Activated T-cell treated with anti-CD3 and anti-CD28 coated beads for 48 hours (primary cell): ENCODE measurements at places on chromosomes 1 and 21.

DNA sequence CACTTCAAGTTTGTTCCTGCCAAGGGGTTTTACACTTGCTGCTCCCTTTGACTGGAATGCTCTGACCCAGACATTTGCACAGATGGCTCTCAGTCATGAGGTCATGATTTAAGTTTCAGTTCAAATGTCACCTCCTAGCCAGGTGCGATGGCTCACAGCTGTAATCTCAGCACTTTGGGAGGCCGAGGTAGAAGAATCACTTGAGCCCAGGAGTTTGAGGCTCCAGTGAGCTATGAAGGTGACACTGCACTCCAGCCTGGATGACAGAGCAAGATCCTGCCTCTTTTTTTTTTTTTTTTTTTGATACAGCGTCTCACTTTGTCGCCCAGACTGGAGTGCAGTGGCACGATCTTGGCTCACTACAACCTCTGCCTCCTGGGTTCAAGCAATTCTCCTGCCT is 4.5 kb upstream of the ZMYM4 start:
- DNase-seq = no peak

DNA sequence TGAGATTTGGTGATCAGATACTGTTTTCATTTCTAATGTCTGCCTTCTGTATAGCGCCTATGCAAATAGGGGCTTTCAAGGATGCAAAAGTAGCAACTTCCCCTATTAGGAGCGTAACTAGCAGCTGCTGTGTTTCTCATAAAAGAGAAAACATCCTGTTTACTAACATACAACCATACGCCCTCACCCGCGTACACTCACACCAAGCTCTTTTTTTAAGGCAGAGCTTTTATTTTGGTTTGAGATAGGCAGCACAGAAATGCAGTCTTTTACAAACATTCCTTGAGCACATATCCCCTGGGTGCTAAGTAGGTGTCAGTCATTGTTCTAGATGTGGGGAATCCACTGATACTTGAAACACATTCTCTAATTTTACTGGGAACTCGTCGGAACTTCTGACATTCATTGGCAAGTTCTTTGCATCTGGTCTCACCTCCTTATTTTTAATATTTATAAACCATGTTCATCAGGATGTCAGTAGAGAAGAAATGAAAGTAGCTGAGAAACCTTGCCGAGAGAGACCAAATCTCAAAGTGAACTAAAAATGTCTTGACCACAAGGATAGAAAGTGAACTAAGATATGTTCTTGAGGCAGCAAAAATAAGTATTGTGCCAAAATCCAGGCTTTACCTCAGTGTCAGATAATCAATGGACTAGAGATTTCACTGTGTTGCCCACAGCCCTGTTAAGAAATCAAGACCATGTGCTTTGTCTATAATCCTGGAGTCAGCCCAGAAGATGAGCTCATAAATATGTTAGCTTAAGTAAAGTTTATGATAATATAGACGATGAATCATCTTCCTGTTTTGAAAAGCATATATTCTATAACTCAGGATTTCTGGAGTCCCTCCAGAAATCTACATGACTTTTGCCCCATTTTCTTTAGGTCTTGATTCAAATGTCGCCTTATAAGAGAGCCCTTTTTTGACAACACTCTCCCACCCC is 350.9 kb downstream of the ST6GALNAC3 start:
- no peak for DNase-seq

DNA sequence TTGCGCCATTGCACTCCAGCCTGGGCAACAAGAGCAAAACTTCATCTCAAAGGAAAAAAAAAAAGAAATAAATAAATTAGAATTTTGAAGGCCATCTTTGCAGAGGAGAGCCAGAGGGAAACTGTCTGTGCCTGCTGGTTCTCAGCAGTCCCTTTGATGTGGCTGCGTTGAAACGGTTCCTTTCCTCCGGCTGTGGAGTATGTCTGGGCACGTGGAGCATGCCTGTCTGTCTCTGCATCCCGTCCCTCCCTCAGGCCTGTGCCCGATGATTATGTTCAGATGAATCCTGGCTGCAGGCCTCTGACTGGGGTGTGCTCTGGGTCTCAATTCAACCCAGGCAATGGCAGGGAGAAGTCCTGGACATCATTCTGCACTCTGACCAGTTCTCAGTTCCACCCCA is 33.4 kb downstream of the KIAA1614 start:
- DNase-seq = no peak

GRCh38 chr1:17542645-17543044 is 3.1 kb downstream of the ARHGEF10L start:
- no peak for DNase-seq

GRCh38 chr1:69070660-69071373 is 496.9 kb upstream of the LRRC7 start:
- no peak for DNase-seq

GRCh38 chr1:207933205-207933800 is 22.4 kb upstream of the CD34 start:
- no peak for DNase-seq

DNA sequence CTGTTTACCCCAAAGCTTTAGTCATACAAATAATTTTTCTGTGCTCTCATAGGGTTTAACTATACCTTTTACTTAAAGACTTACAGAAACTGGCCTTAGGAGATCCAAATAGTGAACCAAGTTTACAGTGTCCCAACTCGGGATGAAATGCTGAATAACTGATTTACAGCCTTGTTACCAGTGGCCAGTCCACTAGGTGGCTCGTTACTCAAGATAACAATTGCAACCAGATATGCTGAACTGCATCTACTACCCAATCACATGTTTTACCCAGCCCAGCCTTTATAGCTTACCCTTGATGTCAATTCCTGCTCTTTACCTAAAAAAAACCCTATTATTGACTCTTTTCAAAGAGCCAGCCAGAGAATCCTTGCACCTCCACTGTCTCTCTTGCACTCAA is 1148.8 kb upstream of the ADGRL4 start:
- DNase-seq = no peak

- no peak for DNase-seq
Observed at GRCh38 chr1:218636548-218636947, 291.4 kb downstream of the TGFB2 start.

- no peak for DNase-seq
Observed at GRCh38 chr1:41766546-41766945, 152.2 kb downstream of the HIVEP3 start.

- no peak for DNase-seq
Observed at GRCh38 chr1:3055051-3055450, 14.0 kb upstream of the PRDM16 start.

GRCh38 chr1:70487910-70488665 is 77.0 kb downstream of the CTH start:
- no peak for DNase-seq

DNA sequence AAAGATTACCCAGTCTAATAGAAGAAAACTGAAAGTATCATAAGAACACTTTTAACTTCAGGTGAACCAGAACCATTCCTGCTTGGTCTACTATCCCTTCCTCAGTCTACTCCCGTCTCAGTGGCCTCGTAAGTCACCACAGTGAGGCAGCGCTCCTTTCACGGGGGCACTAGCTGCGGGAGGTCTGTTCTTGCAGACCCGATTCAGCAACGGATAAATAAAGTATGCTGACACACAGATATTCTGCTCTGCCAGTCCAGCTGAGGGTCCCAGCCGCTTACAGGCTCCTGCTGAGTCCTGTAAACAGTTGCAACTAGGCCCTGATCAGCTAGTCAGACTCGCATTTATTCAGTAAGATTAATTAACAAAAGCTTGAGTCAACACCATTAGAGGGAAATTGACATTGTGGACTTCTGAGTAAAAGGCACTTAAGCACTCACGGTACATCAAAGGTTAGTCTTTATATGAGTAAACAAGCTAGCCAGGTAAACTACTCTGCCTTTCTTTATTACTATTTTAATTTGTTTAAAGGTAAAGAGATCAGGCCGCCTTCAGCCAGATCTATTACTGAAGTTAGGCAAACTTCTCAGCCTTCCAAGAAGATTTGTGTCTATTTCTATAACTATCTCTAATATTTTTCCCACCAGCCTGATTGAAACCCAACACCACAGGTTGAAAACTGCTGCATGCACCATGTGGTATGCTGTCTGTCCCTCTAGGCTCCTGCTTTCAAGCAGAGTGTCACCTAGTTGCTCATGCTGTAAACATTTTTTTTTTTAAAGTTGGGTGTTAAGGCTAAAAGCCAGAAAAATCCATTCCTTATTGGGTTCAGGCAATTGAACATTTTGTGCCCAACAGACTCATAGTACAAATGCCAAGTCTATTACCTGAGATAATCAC is 87.7 kb downstream of the INTS7 start:
- DNase-seq = no peak

- no peak for DNase-seq
Observed at GRCh38 chr1:196148367-196148970, 459.8 kb downstream of the KCNT2 start.

- peak; percentile 75 for DNase-seq
Observed at GRCh38 chr1:151311589-151312331, 15.5 kb downstream of the PI4KB start.

DNA sequence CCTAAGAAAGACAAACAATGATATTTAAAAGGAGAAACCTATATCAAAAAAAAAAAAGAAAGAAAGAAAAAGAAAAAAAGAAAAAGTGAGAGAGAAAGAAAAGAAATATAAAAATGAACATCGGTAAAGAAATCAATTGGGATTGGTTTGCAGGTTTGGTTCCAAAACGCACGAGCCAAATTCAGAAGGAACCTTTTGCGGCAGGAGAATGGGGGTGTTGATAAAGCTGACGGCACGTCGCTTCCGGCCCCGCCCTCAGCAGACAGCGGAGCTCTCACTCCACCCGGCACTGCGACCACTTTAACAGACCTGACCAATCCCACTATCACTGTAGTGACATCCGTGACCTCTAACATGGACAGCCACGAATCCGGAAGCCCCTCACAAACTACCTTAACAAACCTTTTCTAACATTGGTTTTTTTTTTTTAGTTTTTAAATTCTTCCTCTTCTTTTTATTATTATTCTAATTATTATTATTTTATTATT is 11.7 kb downstream of the LHX9 start:
- no peak for DNase-seq

DNA sequence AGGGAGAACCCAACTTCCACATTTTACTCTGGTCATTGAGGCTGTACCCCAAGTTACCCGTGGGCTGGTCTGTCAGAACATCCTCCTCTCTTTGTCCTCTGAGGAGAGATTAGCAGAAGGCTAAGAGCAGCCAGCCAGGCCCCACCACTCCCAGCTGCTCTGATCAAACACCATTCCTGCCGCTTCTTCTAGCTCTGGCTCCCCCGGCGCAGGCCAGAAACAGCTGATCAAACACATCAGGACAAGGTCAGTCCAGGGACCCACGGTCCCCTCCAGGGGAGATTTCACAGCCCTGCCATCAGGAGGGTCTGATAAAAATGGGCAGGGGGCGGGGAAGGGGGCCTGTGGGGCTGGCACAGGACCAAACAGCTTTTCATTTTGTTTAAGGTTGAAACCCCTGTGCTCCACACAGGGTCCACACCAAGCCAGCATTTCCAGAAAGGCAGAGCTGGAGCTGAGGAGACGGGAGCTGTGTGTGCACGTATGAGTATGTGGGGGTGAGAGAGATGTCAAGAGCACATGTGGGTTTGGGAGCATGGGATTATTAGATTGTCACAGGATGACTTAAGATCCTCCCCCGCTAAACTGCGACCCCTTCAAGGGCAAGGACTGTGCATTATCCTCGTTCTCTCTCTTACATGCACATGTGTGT is 29.9 kb upstream of the EPHA8 start:
- DNase-seq = no peak

GRCh38 chr1:58778385-58779000 is 5.4 kb downstream of the JUN start:
- no peak for DNase-seq

- DNase-seq = no peak
Observed at GRCh38 chr1:72375226-72375625, 92.9 kb upstream of the NEGR1 start.

GRCh38 chr1:74943046-74943445 is 191.1 kb upstream of the LHX8 start:
- no peak for DNase-seq

GRCh38 chr1:162856260-162856659 is 4.7 kb downstream of the CCDC190 start:
- no peak for DNase-seq

- no peak for DNase-seq
Observed at GRCh38 chr1:37892151-37893047, 33.0 kb upstream of the MTF1 start.

- no peak for DNase-seq
Observed at GRCh38 chr1:88973520-88974137, 18.8 kb downstream of the KYAT3 start.

DNA sequence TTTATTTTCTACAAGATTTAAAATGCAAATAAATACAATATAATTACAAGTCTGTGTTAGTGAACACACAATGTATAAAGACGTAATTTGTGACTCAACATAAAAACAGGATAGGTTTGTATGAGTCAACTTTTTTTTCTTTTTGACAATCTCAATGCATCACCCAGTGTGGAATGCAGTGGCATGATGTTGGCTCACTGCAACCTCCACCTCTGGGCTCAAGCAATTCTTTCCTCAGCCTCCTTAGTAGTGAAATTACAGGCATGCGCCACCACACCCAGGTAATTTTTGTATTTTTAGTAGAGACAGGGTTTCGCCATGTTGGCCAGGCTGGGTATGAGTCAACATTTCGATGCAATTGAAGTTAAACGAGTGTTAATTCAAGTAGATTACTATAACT is 5.9 kb upstream of the SPRR2E start:
- no peak for DNase-seq

- no peak for DNase-seq
Observed at GRCh38 chr1:24966121-24966723, 36.1 kb upstream of the RUNX3 start.

DNA sequence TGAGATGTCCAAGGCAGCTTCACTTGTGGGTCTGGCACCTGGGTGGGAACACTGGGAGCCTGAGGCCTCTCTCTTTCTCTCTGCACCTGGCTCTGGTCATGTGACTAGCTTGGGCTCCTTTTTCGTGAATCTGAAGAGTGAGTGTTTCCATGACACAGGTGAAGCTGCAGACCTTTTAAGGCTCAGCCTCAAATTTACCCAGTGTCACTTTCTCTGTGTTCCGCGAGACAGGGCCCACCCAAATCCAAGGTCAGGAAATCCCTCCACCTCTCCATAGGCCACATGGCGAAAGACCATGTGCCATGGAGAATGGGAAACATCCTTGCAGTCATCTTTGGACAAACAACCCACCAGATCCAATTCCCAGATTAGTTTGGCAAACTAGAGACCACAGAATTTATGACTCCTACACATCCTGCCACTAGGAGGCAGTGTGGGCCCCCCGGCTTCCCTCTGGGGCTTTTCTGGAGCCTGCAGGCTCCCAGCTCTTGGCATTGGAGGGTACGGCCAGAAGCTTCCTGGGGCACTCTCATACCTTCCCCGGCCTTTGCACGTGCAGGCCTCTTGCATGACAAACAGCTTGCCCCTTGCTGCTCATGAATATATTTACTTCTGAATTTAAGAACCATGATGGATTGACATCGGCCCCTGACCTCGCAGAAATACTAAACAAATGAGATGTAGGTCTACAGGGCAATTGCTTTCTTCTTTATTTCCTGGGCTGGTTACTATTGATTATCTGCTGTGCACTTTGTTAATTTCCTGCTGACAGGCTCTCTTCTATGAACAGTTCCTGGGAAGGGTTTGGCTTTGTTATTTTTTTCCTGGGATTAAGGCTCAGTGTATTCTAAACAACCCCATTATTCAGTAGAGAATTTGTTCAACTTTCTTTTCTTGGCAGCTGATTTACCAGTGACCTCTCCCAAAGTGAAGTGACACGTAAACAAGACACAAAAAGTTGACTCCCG is 180.7 kb downstream of the KAZN start:
- peak; percentile 15 for DNase-seq
